ENCODE measurements at places on chromosomes 12 and 14. TPM values are rescaled to one million over a fixed set of nuclear protein-coding genes. Genes with fewer than 3 reads are reported as not detected.

- H3K27me3 ChIP-seq: no peaks in the 10 kb centered on the region
- H3K4me3 ChIP-seq: no peak overlapping the region
- DNase-seq: no peak
- H3K36me3 ChIP-seq: no peaks in the 10 kb centered on the region
- H3K27ac ChIP-seq: no peak overlapping the region
Observed at GRCh38 chr12:69136931-69137613, 102.3 kb upstream of the CPSF6 start.

Gene FOXG1
- not detected for total RNA-seq

Gene LMNTD1
- 1.5 TPM for total RNA-seq

DNA sequence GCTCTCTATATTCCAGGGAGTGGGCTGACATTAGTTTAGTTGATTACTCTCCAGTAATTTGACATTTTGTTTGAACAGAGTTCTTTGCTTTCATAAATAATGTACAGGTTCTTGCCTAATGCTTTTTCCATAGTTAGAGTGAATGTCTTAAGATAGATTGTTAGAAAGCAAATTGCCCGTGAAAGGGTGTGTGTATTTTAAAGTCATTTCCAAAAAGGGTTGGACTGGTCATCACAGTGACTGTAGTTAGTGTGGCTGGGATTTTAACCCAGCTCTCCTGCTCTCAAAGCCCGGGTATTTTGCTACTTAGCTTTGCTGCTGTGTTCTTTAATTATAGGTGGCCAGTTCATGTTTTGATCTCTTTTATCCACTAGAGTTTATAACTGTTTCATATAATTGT, 74.2 kb downstream of the DNAH10 start:
- no peaks in the 10 kb centered on the region for H3K4me1 ChIP-seq
- no peak for DNase-seq
- no peak overlapping the region for H3K4me3 ChIP-seq
- H3K27ac ChIP-seq: no peak overlapping the region
- no peaks in the 10 kb centered on the region for H3K36me3 ChIP-seq
- H3K27me3 ChIP-seq: no peaks in the 10 kb centered on the region

DNA sequence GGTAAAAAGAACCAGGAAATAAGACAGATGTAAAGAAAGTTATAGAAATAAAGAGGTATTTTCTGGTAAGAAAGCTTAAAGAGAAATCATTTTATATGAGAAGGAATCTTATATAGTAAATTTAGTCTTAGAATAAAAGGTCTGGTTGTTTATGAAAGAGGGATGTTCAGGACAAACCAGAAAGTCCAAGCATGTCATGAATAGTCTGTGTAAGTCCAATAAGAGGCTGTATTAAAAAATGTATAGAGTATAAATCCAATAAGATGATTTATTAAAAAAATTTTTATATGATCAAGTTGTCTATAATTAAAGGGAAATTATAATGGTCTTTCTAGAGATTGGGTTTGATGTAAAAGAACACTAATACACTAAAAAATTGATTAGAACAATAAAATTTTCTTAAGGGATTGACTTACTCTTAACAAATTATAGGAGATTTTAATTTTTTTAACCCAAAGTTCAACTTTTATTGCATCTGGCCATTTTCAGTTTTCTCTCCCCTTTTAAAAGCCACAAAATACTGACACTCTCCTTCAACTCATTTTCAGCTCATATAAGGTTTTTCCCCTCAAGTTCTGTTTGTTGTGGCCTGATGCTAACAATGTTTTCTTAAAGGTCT, 35.1 kb downstream of the ST8SIA1 start:
- DNase-seq: no peak
- H3K27me3 ChIP-seq: no peaks in the 10 kb centered on the region
- no peak overlapping the region for H3K4me3 ChIP-seq
- peaks cover 48% of the 10 kb centered on the region for H3K4me1 ChIP-seq
- H3K36me3 ChIP-seq: no peaks in the 10 kb centered on the region

DNA sequence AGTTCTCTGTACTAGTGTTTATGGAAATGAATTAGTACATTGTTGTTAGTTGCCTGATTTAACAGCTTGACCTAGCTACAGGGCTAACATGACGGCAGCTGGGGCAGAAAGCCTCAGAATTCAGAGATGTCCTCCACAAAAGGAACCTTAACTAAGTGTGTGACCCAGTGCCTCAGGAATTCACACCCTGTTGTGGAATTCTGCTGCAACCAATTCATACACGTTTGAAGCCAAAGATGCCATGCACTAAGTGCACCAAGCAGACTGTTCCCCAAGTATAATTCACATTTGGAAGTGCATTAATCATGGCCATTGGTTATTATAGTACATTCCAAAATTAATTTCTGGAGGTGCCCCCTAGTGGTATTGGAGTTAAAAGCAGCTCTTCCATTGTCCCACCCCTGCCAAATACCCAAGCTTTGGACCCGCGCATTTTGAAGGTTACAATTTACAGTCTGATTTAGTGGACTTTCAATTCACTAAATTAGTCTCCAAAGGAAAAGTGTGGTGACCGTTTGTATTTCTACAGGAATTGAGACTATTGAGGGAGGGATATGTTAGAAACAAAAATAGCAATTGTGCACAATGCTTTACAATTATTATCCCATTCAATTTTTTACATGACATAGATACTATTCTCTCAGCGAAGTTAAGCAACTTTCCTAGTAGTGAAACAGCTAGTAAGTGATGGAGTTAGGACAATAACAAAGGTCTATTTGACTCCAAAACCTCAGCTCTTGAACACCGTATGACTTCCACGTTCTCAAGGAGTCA, 85.9 kb downstream of the PAX9 start:
- H3K27ac ChIP-seq: no peak overlapping the region
- no peaks in the 10 kb centered on the region for H3K36me3 ChIP-seq
- no peak overlapping the region for H3K4me3 ChIP-seq
- H3K4me1 ChIP-seq: no peaks in the 10 kb centered on the region

DNA sequence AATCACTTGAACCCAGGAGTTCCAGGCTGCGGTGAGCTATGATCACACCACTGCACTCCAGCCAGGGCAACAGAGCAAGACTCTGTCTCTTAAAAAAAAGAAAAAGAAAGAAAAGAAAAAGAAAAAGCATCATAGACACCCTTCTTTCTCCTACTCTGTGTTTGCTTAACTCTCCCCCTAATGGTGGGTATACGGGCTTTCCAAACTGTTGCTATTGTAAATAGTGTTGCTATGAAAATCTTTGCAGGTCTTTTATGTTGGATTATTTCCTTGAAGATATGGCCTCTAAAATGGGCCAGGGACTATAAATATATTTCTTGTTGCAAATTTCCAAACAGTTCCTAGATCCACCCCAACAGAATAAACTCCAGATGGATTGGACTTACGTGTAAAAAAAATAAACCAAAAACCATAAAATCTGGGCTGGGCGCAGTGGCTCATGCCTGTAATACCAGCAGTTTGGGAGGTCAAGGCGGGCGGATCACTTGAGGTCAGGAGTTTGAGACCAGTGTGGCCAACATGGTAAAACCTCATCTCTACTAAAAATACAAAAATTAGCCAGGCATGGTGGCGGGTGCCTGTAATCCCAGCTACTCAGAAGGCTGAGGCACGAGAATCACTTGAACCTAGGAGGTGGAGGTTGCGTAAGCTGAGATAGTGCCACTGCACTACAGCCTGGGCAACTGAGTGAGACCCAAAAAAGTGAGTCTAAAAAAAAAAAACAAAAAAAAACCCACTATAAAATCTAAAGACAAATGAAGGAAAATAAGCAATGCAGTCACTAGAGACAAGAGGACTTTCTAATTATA, 25.9 kb downstream of the NFKBIA start:
- H3K27ac ChIP-seq: no peak overlapping the region
- no peaks in the 10 kb centered on the region for H3K27me3 ChIP-seq
- H3K36me3 ChIP-seq: no peaks in the 10 kb centered on the region

DNA sequence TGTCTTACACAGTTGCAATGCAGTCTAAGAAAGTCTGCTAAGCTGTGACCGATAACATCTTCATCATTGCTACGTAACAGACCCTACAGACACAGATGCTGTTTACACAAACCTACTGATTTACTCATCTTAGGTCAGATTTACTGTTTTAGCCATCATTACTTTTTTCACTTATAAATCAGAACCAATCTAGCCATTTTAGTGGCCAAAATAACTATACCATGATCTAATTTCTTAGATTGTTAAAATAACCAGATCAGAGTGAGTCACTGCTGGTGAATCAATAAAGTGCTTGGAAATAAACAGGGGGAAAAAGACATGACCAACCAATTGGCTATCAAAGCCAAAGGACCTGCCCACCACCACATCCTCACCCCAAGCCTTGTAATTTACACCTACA, 57.0 kb upstream of the FOXN3 start:
- peaks cover 3% of the 10 kb centered on the region for H3K4me1 ChIP-seq
- H3K27me3 ChIP-seq: no peaks in the 10 kb centered on the region
- no peak for DNase-seq
- H3K36me3 ChIP-seq: no peaks in the 10 kb centered on the region

- H3K36me3 ChIP-seq: no peaks in the 10 kb centered on the region
- H3K27ac ChIP-seq: no peak overlapping the region
- DNase-seq: no peak
- no peaks in the 10 kb centered on the region for H3K27me3 ChIP-seq
- no peaks in the 10 kb centered on the region for H3K4me1 ChIP-seq
Observed at GRCh38 chr12:32777159-32777558, 21.5 kb upstream of the YARS2 start.

DNA sequence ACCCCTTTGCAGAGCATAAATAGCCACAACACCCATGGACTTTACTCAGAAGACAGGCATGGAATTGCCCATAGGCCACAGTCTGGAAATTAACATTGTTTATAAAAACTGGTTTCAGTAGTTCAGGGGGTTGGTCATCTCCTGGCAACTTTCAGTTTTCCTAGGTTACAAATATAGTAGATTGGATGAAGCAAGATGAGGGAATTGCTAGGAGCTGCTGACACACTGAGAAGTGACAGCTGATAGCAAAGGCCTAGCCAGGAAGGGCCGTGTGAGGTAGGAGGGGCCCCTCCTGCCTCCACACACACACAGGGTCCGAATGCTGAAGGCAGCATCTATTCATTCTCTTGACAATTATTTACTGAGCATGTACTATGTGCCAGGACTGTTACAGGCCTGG, 8.3 kb downstream of the GALNT16 start:
- H3K27ac ChIP-seq: no peak overlapping the region
- H3K4me3 ChIP-seq: no peak overlapping the region
- no peaks in the 10 kb centered on the region for H3K36me3 ChIP-seq
- H3K27me3 ChIP-seq: no peaks in the 10 kb centered on the region

Data from sigmoid colon (tissue), 7 donors.